ENCODE measurements at places on chromosomes 7 and 10.

- no peak for DNase-seq
These were observed 272.7 kb downstream of the KLF6 start for GRCh38 chr10:3512263-3512662.

DNA sequence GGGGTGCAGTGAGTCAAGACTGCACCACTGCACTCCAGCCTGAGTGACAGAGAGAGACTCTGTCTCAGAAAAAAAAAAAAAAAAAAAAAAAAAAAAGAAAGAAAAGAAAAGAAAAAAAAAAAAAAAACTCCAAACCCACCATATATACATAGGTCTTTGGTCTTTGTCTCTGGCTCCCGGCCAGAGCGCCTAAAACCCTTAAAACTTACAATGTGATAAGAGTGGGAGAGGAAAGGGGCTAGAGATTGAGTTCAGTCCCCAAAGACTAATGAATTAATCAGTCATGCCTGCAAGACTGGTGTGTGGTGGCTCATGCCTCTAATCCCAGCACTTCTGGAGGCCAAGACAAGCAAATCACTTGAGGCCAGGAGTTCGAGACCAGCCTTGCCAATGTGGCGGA is 6.8 kb upstream of the NFE2L3 start:
- DNase-seq = no peak

DNA sequence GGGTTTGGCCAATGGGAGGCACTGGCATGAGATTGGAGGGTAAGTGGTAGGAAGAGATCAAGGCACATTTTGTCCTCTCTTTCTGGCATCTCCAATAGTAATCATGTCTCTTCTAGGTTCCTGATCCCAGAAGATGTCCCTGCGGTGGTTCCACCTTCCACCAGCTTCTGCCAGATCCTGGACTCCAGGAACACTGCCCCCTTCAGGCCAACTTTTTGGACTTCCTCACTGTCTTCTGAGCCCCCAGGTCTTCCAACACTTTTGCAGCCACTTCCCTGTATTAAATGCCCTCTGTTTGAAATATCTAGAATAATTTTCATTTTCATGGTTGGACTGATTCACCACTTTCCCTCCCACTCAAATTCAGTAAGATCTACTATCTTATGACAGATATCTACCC is 60.9 kb downstream of the BAMBI start:
- no peak for DNase-seq

GRCh38 chr7:17910377-17910776 is 29.9 kb downstream of the SNX13 start:
- DNase-seq = no peak

Measured in GM06990 (cell line).